K562 (cell line): ENCODE measurements at places on chromosomes 5 and 9. TPM values are rescaled to one million over a fixed set of nuclear protein-coding genes. Genes with fewer than 3 reads are reported as not detected.

- no peak for DNase-seq
Measured at GRCh38 chr9:97526895-97527575, 25.6 kb downstream of the TMOD1 start.

DNA sequence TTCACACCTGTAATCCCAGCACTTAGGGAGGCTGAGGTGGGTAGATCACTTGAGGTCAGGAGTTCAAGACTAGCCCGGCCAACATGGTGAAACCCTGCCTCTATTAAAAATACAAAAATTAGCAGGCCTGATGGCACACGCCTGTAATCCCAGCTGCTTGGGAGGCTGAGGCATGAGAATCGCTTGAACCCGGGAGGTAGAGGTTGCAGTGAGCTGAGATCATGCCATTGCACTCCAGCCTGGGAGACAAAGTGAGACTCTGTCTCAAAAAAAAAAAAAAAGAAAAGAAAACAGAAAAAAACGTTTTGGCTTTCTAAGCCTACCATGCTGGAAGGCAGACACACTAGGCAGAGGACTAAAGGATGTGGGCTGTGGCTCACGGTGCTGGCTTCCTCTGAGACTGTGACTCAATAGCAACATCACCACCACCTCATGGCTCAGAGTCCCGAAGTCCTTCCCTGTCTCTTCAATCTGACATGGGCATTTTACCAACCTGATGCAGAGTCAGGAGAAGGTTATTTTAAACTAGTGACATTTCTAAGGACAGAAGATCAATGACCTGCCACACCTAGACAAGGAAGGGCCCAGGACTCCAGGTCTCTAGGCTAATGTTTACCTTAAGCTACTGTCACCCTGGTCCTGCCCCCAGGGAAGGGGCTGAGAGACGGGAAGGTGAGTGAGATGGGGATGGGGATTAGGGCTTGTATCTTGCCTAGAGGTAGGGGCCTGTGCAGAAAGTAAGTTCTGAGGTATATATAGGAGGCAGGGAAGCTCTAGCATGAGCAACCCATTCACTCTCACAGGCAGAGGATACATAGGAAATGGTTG is 3.7 kb downstream of the ECSCR start:
- DNase-seq: no peak

CDKN2A gene
- not detected in 2 replicates for total RNA-seq

DNA sequence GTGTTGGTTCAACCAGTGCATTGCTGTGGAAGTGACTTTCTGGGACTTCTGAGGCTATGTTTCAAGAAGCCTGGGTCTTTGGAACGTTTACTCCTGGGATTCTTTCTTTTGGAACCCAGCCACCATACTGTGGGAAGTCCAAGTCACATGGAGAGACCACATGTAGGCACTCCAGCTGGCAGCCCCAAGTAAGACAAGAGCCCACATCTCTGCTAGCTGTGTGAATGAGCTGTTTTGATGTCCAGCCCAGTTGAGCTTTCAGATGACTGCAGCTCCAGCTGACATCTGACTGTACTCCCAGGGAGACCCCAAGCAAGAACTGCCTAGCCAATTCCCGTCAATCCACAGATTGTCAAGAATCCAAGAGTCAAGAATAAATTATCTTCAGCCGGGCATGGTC is 60.1 kb upstream of the SPATA31D4 start:
- no peak for DNase-seq

LCN6 gene
- not detected in 2 replicates for total RNA-seq

DNA sequence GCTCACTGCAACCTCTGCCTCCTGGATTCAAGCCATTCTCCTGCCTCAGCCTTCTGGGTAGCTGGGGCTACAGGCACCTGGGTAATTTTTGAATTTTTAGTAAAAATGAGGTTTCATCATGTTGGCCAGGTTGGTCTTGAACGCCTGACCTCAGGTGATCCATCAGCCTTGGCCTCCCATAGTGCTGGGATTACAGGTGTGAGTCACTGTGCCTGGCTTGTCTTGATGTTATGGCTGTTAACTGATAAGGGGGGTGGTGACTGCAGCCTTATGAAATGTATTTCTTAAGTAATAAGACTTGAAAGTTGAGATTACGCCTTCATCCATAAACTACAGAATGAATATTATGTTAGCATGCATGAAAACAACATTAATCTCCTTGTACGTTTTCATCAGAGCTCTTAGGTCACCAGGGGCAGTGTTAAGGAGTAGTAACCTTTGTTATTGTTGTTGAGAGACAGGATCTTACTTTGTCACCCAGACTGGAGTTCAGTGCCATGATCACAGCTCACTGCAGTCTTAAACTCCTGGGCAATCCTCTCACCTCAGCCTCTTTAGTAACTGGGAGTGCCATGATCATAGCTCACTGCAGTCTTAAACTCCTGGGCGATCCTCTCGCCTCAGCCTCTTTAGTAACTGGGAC is 148.3 kb downstream of the ATP10B start:
- DNase-seq: no peak

- DNase-seq: no peak
Measured at GRCh38 chr9:33435821-33436277, 11.5 kb downstream of the AQP3 start.

OCLN gene
- 0.27 and 0.29 TPM in 2 replicates for total RNA-seq

- DNase-seq: no peak
Measured at GRCh38 chr5:10288592-10289219, 19.0 kb downstream of the CMBL start.

QRFP gene
- not detected in 2 replicates for total RNA-seq

PAEP gene
- 0.51 and 0.69 TPM in 2 replicates for total RNA-seq

SLC36A3 gene
- total RNA-seq: not detected in 2 replicates

ICE1 gene
- 31.3 and 33.2 TPM in 2 replicates for total RNA-seq
